ENCODE measurements at places on chromosomes 16 and 17.

DNA sequence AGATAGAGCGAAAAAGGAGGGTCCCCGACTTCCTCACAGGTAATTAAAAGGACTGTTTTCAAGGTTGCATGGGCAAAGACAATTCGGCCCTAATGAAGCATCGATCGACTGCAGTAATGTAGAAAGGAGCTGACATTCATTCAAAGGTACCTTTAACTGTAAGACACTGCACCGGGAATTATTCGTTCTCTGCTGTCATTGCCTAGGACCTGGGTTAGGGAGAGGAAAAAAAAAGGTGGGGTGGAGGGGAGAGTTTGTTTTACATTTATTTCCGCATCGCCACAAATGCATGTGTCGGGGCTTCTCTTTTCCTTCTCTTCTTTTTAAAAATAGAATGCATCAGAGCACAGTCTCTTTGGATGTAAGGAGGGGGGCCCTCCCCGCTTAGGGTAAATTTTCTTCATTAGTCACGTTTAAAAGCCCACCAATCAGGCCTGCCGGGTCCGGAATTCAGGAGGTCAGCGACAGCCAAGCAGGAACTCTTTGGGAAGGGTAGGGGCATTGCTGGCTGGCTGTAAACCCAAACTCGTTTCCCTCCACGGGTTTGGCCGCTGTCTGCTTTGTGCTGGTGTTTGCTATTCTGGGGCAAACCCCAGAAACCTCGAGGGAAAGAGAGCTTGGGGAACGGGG is 496.2 kb upstream of the ZFHX3 start:
- no peak for DNase-seq

DNA sequence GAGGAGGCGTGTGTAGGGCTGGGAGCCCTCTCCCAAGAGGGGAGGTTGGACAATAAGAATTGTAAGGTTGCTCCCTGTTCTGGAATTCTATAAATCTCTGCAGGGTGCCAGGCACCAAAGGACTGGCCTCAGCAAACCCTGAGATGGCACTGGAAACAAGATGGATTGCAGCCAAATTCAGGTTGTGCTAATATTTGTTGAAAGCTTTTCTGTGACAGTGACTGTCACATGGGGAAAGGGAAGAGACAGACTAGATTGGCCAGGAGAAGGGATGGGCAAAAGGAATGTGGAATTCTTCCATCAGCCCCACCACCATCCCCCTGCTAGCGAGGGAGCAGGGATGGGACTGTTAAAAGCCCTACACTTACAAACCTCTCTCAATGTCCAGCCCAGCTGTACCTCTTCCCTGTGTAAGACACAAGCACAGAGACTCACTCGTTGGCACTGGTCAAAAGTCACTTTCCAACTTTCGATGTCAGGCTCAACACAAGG is 62.4 kb downstream of the SOX9 start:
- DNase-seq: no peak

DNA sequence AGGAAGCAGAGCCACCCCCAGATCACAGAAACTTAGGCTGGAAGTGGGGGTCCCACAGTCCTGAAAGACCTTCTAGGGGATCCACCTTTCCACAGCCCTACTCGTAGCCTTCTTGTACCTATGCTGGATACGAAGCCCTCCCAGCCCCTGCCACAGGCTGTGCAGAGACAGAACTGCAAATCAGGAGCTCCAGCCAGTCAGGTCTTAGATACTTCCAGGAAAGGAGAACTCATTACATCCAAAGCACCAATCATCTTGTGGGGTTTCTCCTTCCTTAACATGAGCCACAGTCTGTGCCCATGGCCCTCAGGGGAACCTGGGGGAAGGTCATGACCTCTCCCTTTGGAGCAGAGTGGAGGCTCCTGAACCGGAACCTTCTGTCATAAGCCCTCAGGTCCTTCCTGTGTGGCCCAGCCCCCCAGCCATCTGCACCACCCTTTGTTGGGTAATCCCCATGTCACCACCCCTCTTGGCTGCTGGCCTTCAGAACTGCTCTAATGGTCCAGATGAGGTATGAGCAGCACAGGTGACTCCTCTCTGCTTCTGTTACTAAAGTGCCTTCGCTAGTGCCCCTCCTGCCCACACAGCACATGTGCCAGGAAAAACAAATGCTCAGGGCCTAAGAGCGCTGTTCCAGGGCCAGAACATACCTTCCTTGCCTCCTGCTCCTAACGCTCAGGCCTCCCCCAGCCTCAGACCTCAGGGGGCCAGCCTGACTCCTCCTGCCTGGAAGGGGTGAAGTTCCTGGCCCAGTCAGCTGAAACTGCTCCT is 14.6 kb downstream of the SRCIN1 start:
- no peak for DNase-seq

DNA sequence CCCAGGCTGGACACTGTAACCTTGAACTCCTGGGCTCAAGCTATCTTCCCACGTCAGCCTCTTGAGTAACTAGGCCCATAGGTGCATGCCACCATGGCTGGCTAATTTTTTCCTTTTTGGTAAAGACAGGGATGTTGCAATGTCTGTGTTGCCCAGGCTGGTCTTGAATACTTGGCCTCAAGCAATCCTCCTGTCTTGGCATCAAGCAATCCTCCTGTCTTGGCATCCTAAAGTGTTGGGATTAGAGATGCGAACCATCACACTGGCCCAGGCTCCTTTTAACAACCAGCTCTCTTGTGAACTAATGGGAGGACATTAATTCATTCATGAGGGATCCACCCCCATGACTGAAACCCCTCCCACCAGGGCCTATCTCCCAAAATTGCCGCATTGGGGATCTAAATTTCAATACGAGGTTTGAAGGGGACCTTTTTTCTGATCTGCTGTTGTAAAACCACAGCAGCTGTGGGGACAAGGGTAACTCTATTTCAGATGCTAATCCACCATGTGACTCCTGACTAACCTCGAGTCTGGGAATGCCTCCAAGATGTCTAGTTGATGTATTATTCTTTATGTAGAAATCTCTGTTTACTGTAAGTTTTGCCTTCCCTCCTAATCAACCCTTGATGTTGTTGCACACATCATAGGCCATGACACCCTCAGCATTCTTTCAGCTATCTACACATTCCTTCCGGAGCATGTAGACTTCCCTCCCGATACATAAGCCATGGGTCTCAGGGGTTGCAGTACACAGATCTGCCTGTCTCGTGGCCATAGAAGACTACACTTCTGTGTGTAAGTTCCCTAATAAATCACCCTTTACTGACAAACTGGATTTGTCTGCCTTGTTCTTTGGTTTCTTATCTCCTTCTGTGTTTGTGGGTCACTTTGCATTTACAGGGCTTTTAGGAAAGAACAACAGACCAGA is 37.6 kb downstream of the RNF112 start:
- no peak for DNase-seq

DNA sequence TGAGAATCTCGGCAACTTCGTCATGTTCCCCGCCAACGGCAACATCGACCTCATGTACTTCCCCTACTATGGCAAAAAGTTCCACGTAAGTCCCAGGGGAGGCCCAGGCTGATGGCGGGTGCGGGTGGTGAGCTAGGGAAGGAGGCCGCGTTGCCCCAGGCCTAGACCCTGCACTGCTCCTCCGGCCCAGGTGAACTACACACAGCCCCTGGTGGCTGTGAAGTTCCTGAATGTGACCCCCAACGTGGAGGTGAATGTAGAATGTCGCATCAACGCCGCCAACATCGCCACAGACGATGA is 4.8 kb downstream of the ATP1B2 start:
- DNase-seq: no peak

DNA sequence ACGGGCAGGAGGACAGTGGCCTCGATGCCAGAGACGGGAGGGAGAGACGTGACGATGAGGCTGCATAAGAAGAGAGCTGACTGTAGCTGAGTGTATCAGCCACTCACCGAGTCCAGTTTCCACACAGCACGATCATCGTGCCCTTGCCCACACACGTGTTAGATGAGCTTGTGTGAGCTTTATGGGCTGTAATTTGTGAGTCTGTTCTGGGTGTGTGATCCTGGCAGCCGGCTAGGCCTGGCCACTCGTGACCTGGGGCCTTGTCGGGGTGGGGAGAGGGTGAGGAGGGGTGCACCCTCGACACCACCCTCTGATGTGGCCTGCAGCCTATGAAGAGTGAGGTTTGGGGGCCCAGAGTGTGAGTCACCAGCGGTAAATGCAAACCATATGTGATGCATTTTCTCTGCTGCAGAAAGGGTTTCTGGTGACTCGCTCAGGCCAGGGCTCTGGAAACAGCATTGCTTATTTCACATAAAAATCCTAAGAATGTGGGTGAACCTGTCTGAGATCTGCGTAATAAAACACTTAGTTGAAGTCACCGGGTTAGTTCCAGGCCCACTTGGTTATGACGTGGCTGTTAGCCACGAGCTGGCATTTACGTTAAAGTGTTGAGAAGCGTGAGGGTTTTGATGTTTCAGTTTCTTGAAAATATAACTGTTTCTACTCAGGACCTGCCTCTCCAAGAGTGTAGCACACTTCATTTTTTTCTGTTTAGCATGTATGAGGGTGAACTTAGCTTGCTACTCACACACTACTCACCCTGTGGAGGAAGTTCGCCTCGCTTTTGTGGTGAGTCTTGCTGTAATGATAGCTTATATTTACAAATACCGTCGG is 4.2 kb downstream of the METRNL start:
- DNase-seq: no peak

- DNase-seq: no peak
Measured at GRCh38 chr16:67407176-67407787, 9.0 kb downstream of the ZDHHC1 start.

- no peak for DNase-seq
Measured at GRCh38 chr16:86590501-86591144, 12.3 kb downstream of the FOXL1 start.

DNA sequence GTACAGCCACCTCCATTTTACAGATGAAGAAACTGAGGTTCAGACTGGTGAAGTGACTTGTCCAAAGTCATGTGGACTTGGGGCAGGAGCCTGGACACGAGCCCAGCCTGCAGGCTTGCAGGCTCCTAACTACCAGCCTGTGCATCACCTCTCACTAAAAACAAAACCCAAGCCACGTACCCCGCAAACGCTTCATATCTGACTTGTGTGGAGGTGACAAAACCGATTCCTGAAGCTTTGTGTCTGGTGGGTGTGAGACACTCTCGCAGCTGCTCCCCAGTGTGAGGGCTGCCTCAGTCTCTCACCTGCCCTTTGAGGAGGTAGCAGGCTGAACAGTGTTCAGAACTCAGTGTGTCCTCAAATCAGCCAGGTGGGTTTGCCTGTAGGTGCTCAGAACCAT is 8.4 kb downstream of the HNF1B start:
- DNase-seq: no peak

GRCh38 chr17:50737118-50737698 is 17.8 kb downstream of the LUC7L3 start:
- no peak for DNase-seq

DNA sequence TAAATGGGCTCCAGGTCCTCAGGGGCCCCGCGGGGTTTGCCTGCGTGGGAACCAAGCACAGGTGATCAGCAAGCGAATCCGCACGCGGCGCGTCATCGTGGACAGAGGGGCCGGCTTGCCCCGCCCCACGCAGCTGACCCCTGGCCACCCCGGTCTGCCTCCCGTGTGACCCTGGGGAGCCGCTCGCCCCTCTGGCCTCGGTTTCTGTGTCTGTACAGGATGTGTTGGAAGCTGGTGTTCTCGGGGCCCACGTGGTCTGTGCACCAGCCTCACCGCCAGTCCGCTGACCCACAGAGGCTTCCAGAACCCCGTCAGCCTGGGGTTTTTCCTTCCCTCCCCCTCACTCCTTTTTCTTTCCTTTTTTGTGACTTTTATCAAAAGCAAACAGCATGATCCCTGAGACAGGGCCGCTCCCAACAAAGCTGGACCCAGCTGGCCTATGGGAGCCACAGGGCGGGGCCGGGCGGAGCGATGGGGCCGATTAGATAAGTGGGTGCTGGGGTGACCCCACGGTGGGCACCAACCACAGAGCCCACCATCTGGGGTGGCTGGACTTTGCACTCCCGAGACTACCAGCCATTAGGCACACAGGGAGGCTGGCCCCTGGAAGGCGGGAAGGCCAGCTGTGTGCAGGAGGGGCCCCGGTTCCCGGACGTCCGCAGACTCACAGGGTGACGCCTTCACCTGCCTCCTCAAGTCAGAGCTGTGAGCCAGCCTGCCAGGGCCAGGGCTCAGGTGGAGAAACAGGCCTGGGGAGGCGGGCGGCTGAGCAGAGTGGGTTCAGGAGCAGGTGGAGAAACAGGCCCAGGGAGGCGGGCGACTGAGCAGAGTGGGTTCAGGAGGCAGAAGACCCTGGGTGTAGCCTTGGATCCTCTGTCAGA is 56.0 kb downstream of the ZFPM1 start:
- DNase-seq: no peak

GRCh38 chr17:3986939-3987335 is 22.7 kb upstream of the ATP2A3 start:
- no peak for DNase-seq

DNA sequence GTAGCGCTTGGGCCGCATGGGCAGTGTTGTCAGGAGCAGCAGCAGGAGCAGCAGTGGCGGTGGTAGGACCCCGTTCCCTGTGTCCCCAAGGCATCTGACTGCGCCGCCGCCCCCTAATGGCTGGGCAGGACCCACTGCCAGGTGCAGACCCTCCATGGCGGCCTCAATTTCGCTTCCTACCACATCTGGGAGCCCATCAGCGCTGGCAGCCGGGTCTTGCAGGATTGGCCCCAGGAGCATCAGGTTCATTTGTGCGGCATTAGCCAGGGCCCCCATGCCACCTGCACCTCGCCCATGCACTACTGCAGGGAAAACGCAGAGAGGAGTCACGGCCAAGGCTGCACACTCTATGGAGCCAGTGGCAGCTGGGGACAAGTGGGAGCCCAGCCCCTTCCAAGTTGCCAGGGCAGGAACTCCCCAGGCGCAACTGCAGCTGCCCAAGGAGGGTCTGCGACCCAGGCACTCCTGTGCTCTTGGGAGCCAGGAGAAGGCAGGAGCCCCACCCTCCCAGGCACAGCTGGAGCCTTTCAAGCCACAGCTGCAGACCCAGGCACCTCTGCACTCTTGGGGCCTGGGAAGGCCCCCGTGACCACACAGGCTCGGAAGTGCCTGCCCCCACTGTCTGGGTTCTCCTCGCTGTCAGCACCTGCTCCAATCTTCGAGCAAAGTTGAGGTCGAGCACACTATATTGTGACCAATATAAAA is 594.2 kb downstream of the KCNJ18 start:
- no peak for DNase-seq

DNA sequence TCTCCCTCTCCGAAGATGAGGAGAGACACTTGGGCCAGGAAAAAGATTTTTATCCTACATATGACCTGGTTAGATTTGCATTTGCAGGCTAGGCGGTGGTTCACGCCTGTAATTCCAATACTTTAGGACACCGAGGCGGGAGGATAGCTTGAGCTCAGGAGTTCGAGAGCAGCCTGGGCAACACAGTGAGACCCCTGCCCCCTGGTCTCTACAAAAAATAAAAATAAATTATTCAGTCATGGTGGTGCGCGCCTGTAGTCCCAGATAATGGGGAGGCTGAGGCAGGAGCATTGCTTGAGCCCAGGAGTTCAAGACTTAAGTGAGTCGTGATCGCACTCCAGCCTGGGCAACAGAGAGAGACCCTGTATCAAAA is 7.9 kb upstream of the THAP11 start:
- DNase-seq: no peak

GRCh38 chr16:5865236-5865635 is 767.6 kb upstream of the EEF2KMT start:
- no peak for DNase-seq
